ENCODE measurements at places on chromosomes 11 and 22.

- no peak for DNase-seq
Observed at GRCh38 chr11:40763046-40763445, 696.4 kb downstream of the LRRC4C start.

DNA sequence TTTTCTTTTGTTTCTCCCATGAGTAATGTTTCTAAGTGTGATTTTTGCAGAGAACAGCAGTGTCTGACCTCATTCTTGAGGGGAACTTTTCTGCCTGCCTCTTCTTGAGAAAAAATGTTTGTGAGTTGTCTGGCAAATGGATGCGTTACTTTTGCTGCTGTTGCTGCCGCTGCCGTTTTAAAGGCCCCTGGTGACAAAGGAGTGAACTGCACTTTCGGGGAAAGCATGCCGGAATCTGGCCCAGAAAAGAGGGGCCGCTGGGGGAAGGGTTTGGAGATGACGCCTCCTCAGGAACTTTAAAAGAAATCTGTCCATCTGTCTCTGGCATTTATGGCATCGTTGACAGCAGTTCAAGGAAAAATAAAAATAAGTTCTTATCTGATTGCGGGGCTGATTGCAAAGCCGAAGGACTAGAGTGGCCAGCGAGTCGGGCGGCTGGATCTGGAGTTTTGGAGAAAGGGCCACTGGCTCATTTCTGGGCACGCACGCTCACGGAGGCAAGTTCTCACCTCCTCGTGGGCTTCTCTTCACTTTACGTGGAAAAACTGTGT is 16.5 kb downstream of the ZBTB16 start:
- DNase-seq = no peak

DNA sequence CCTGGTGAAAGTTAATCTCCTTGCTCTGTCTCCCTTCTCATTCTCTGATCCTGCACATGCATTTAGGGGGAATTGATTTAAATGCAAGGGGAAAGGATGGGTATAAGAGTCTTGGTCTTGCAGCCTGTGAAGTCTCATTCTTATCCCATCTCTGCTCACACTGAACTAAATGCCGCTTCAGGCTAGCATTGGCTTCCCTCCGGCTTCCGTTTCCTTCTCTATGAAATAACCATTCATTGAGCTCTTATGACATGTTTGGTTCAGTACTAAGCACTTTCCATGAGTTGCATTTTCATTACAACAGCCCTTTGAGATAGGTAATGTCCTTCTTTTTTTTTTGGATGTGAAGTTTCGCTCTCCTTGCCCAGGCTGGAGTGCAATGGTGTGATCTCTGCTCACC is 5.6 kb downstream of the ZBTB16 start:
- DNase-seq = no peak

DNA sequence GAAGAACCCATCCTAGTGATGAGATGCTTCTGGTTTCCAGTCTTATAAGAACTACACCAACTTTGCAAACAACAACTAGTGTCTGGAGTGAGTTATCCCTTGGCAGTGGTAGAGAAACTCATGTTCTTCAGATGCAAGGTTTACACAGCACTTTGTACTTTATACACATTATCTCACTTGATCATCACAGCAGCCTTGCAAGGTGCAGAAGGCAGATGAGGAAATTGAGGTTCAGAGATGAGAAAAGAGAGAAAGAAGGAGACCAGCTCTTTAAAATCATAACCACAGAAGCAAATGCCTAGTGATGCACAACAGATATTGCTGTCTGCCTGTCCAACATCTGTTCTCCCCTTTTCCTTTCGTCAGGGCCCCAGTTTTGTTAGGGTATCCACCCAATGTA is 16.7 kb upstream of the CD44 start:
- DNase-seq = no peak

DNA sequence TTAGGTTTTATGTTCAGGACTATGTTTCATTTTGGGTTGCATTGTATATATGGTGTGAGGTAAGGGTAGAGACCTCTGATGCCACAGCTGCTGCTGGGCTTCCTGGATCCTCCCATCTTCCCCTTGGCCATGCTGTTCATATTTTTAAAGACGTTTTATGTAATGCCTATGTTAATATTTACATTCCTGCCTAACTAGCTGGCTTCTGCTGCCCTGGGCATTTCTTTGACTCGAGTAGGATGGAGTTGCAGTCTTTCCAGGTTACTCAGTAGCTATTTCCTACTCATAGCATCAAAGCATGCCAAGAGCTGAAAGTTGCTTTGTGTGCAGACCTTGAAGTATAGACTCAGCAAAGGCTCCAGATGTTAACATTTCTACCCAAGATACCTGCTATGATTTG is 220.5 kb upstream of the CADM1 start:
- DNase-seq = no peak

GRCh38 chr11:119566319-119566718 is 143.3 kb upstream of the THY1 start:
- DNase-seq = no peak

DNA sequence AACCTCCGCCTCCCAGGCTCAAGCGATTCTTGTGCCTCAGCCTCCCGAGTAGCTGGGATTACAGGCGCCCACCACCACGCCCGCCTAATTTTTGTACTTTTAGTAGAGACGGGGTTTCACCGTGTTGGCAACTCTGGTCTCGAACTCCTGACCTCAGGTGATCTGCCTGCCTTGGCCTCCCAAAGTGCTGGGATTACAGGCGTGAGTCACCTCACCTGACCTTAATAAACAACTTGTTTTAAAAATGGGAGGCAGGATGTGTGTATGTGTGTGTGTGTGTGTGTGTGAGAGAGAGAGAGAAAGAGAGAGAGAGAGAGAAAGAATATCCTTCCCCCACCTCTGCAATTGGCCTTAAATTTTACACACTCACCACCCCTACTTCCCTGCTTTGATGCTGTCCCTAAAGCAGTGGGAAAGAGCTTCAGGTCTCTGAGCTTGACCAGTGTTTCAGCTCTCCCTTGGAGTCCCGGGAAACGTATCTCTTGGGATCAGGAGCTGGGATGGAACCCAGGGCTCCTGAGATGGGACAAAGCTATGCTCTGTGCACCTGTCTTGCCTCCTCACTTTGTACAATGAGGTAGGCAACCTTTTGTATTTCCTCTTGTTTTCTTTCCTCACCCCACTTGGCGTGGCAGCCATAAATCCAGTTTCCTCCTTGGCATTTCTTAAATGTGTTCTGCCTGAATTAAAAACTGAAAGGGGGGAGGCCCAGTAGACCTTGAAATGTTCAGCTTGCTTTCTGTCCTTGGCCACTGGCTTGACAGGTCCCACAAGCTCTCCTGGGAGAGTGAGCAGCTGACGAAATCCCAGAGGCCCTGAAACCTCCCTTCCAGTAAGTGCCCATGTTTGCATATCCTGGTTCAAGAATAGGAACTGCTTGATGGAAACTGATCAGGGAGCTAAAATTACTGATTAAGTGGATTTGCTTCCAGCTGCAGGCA is 17.8 kb upstream of the XBP1 start:
- no peak for DNase-seq

DNA sequence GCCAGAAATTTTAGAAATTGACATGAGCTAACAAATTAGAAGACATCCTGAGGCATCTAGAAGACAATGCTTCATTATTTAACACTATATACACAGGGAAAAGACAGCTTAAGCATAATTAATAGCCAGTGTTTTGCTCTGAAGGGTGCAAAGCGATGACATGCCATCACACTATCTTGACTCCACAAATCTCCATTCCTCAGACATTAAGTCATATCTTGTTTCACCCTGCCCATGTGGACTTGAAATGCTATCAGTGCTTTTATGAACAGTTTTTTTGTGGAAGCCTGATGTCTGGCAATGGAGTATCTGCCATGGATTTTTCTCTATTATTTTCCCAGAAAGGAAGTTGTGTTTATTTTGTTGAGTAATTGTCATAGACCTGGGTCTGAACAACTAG is 2.3 kb downstream of the CARD18 start:
- no peak for DNase-seq

DNA sequence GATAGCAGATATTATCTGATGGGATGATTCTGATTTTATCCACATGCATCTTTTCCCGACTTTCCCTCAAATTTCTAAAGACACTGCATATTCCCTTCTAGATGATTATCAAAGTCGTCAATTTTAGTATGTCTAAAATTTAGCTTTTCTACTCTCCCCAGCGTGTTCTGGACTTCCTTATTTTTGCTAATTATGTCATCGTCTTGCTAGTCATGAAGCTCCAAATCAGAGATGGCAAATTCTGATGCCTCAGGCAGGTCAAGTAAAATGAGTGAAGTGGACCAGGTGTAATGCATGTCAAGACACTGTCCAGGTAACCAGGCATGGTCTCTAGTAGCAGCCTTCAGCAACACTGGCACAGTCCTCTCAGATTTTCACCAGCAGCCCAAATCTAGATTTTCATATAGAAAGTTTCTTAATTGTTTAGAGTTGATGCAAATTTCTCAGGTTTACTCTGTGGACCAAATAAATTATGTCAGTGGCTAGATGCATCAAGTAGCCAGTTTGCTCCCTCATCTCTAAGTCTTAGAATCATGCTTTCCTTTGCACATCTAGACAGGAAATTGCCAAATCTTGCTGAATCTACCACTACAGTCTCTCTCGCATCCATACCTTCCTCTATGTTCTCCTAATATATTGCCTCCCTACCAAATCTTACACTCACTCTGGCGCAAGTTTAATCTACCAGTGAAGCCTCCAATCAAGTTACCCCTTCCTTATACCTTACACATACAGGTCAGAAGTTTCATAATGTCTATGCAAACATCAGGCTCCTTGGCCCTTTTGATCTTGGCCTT is 10.6 kb downstream of the HSD17B12 start:
- DNase-seq = no peak

GRCh38 chr22:46418827-46419226 is 83.3 kb downstream of the TRMU start:
- no peak for DNase-seq

DNA sequence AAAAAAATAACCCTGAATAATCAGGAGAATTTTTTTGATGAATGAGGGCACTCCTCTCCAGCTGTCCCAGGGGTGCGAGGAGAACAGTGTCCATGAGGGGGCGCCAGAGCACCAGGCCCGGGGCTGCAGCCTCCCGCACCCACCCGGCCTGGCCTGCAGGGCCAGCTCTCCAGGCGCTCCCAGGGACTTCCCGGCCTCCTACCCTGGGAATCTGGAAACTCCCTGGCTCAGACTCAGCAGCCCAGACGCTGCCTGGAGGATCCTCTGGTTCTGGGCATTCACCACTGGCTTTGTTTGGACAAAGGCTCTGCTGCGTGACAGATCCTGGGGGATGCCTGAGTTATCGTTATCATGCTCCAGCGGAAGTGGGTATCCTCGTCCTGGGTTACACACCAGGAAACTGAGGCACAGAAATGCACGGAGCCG is 31.0 kb downstream of the MCM5 start:
- DNase-seq = peak; percentile 46

- DNase-seq = no peak
Observed at GRCh38 chr11:80365980-80366379, 925.1 kb upstream of the TENM4 start.

DNA sequence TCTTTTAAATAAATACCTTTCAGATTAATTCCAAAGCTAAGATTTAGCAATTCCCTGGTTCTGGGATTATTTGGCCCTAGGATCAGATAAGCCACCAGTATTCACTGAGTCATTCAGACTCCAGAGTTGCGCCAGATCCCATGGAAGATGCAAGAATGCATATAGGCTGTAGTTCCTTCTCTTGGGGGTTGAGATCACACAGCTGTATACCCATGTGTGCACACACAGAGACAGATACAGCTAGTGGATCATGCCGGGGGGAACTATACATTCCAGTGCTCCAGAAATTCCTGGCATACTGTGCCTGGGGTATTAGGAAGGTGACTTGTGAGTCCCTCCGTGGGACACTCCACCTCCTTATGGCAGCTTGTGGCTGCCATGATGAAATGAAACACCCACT is 75.4 kb downstream of the ZBTB16 start:
- no peak for DNase-seq

DNA sequence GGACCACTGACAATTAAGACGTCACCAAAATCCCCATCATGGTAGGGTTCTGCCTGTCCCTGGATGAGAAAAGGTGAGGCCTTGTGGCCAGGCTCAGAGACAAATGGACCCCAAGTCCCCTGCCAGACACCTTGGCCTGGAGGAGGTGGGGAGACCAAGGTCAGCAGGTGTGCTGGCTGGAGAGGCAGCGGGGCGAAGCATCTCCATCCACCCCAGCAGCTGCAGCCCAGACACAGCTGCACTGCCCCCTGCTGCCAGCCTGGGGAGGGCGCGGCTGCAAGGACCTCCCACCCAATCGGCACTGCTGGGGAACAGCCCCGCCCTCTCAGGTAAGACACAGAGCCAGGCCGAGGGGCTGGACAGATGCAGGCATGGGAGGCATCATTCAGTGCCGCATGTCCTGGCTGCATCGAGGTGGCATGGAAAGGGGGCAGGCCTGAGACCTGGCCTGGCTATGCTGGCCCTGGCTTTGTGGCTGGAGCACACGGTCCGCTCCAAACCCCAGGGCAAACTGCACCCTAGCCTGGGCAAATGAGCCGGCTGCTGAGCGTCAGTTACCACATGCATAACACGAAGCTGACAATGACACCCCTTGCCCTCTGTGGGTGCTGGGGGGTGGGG is 12.2 kb upstream of the MFNG start:
- DNase-seq = peak; percentile 44

DNA sequence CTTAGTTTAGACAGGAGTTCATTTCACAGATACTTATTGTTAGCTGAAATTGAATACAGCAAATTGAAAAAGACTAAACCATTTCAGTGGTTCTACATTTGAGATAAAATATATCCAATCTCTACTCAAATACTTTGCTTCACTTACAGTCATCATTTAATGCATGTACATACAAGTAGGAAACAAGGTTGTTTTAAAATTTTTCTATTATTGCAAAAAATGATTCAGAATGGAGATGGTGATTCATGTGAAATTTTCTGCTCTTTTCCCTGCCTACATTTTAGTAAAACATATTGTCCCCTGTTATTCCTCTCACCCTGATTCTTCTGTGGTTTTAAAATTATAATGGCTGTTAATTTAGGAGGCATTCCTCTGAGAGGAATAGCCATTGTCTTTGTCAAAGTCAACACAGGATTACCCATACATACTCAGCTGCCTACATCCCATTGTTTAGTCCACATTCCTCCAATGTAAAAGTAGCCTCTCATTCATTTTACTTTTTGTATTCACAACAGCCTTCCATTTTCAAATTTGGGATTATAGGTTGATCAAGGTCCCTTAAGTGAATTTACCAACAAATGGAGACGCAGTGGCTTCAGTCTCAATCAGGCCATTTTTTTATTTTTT is 60.1 kb downstream of the TRPC6 start:
- no peak for DNase-seq

GRCh38 chr11:61092908-61093763 is 9.2 kb upstream of the CD5 start:
- DNase-seq = no peak

GRCh38 chr22:32205974-32206773 is 1.3 kb upstream of the RFPL2 start:
- DNase-seq = no peak

DNA sequence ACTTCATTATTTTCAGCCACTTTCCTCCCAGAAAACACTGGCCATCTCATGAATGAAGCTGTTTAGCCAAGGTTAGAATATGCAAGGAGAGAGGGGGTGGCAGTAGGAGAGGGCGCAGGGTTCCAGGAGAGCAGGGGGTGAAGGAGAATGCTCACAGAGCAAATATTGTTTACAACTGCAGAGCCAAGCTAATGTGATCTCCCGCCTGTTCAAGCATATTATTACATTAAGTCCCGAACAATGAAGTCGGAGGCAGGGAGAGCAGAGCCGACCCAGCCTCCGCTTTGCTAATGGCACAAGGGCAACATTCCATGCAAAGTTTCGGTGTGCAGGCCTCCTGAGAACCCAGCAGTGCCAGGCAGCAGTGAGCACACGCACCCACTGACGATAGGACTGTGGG is 80.1 kb downstream of the MICAL3 start:
- no peak for DNase-seq
